Activated T-helper 1 cell treated with anti-CD3 and anti-CD28 coated beads, Interleukin-12 subunit alpha, Interleukin-12 subunit beta, Interleukin-2, Interleukin-4 antibody, amounts not matched to agents 30 ng/mL and 10 ng/mL and 1 ng/mL, durations not matched to agents 14 hours and 24 hours and 36 hours (primary cell): ENCODE measurements at places on chromosomes 6 and 20. TPM values are rescaled to one million over a fixed set of nuclear protein-coding genes. Genes with fewer than 3 reads are reported as not detected.

TEAD3 gene
- 1.5 and 2.0 TPM in 2 replicates for total RNA-seq

FARS2 gene
- 20.8 and 23.8 TPM in 2 replicates for total RNA-seq

FAM83C gene
- not detected in 2 replicates for total RNA-seq

DEFB112 gene
- total RNA-seq: not detected in 2 replicates

BFSP1 gene
- 0.76 and 0.80 TPM in 2 replicates for total RNA-seq

FIG4 gene
- 7.5 and 8.1 TPM in 2 replicates for total RNA-seq

DNA sequence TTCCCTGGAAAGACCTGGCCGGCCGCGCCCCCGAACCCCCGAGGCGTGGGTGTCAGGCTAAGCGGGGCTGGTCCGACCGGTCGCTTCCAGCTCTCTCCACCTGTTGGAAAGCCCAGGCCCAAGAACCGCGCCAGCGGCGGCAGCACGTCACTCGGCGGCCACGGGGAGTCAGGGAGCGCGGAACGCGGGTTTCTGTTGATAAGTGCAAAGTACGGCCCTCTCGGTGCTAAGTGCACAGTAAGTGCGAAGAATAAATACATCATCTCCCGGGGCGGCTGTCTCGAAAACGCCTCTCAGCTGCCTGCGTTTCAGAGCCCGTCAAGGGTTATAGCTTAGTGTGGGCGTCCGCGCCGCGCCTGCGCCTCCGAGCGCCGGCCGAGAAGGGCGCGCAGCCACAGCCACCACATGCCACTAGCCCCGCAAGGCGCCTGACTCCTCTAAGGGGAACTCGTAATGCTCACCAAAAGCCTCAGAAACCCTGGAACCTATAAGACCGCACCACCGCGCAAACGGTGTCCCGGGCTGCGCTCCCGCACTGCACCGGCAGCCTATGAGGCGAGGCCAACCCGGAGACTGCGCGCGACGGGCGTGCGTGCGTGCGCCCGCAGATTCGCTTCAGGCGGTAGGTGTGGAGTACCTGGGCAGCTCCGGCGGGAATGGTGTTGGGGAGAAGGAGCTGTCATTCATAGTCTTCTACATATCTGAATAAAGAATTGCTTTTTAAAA, 9.2 kb upstream of the TBX18 start:
- DNase-seq: no peak

- no peak for DNase-seq
Measured at GRCh38 chr6:30258204-30258603, 45.0 kb upstream of the TRIM26 start.

- DNase-seq: no peak
Measured at GRCh38 chr20:57552471-57552870, 8.4 kb upstream of the PCK1 start.

DNA sequence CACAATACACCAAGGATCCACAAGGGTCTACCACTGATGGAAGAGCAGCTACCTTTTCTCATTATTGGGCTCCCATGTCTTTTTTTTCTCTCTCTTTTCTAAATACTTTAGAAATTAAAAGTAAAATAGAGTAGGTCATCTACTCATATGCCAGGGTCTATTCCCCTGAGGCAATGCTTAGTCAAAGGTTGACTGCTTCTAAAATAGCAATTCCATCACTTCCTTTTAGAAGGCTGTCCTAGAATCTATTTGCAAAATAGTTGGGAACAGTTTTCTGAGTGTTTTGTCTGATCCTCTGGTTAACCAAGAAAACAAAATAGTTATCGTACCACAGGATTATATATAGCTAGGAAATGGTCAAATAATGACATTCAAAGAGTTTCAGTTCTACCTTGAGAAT, 174.1 kb downstream of the COL21A1 start:
- no peak for DNase-seq

DNA sequence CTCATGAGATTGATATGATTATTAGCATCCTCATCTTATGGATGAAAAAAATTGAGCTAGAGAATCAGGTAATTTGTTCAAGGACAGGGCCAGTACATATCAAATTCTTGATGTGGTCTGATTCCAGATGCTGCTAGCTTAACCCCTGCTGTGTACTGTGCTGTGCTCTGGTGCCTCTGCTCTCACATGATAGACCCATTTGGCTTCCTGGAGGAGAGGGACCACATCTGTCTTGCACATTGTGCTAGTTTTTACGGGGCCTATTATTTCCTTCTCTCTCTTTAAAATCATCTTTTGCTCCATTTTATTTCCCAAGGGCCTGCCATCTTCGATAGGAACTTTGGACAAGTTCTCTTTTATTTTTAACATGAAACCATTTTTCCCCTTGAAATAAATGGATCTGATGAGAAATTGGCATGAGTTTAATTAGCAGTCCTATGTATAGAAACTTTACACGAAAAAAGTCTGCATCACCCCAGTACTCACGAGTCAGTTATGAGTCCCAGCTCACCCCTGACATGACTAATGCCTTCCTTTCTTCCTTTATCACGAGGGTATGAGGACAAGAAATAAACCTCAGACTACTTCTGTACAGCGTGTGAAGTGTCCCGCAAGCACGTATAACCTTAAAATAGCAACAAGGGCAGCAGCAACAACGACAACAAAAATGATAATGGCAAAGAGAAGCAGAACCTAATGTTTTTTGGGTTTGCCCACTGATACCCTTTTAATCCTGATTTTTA, 26.5 kb downstream of the CD109 start:
- DNase-seq: peak; percentile 21

DNA sequence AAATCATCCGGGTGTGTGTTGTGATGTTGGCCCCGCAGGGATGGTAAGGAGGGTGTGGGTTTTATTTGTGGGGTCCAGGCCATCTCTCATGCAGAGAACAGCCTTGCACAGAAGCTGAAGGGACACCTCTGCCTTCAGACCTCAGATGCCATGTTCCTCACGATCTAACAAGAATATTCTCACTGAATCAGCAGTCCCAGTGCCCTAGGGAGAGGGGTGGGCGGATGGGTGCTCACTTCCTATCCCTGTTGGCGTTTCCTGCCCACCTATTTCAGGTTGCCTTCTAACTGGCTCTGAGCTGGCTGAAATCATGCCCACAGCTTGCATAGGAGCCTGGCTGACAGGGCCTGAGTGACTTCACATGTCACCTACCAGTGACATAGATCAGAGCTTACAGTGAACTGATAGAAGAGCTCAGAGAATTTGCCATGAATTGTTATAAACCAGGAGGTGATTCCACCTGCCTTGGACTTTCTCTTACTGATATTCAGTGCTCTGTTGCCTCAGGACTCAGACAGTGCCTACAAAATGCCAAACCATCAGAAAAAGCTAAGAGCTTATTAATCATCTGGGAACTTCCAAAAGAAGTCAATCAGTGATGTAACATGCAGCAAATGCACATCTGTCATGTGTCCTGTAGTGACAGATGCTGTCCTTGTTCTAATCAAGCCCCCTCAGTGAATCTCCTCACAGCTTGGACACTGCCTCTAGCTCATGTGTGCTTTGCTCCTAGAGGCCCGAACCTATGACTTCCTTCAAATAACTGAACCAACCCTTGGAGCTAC, 285.8 kb upstream of the PRND start:
- DNase-seq: no peak

- no peak for DNase-seq
Measured at GRCh38 chr6:110013386-110013785, 35.3 kb downstream of the GPR6 start.

- DNase-seq: no peak
Measured at GRCh38 chr6:155374681-155375080, 60.4 kb upstream of the TFB1M start.

- DNase-seq: no peak
Measured at GRCh38 chr6:24060982-24061754, 64.8 kb upstream of the NRSN1 start.

- no peak for DNase-seq
Measured at GRCh38 chr20:49624317-49624716, 56.4 kb upstream of the PTGIS start.

- DNase-seq: no peak
Measured at GRCh38 chr20:57159945-57160610, 106.4 kb downstream of the BMP7 start.

DNA sequence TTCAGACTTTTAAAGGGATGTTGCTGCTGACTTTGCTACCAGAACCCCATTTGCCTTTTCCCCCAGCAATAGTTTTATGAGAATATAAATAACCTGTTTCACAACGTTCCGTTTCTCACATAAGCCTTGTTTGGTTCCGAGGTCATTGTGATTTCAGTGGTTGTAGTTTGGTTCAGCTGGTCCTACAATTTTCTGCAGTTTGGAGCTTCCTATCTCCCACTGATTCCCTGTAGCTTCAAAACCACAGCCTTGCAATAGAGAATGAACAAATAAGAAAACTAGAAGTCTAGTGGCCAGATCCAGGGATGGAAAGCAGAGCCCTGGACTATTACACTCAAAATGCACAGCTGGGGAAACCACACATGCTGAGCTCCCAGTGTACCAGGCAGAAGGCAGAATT, 24.1 kb upstream of the SH3BGRL2 start:
- DNase-seq: no peak

DNA sequence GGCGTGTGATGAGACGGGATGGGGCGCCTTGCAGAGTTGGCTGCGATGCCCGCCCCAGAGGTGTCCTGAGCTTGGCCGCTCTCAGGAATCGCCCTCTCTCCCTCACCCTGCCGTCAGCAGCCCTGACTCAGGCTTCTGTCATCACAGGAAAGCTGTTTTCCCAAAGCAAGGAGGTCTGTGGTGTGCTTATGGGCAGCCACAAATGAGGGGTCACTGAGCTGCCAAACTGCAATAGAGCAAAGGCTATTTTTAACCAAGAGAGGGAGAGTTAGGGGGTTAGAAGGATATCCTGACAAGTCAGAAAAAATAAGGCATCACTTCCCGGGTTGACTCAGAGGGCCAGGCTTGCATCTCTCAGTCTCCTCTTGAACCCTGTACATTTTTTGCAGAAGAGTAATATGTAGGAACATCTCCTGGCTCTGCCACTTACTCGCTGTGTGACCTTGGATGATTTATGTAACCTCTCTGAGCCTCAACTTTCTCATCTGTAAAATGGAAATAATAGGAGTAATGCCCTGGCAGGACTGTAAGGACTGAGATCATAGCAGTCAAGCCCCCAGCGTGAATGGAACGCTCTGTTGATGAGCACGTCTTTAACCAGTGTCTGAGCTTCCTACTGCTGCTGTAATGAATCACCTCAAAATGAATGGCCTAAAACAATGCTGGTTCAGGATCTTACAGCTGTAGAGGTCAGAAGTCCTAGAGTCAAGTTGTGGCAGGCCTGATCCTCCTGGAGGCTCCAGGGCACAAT, 181.9 kb downstream of the NFATC2 start:
- DNase-seq: no peak

- no peak for DNase-seq
Measured at GRCh38 chr6:30037182-30037788, 23.8 kb upstream of the POLR1H start.

- DNase-seq: no peak
Measured at GRCh38 chr20:49415005-49415667, 67.3 kb downstream of the KCNB1 start.

GRCh38 chr6:65350530-65350929, 356.5 kb downstream of the EYS start:
- no peak for DNase-seq

DNA sequence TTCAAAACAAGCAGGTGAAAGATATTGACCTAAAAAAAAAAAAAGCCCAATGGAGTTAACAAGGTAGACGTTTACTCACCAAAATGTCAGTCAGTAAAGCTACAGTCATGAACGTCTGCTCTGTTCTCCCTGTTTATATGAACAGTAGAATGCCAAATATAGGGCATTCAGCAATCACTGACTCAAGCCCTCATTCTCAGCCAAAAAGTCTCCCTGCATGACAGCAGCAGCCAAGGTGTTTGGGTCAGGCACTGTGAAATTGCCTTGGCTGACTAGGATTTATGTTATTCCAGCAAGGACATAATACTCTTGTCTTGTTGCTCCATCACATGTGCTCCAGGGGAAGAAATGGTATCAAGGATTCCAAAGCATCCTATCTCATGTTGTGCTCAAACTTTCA, 194.7 kb upstream of the RSPO3 start:
- no peak for DNase-seq

DNA sequence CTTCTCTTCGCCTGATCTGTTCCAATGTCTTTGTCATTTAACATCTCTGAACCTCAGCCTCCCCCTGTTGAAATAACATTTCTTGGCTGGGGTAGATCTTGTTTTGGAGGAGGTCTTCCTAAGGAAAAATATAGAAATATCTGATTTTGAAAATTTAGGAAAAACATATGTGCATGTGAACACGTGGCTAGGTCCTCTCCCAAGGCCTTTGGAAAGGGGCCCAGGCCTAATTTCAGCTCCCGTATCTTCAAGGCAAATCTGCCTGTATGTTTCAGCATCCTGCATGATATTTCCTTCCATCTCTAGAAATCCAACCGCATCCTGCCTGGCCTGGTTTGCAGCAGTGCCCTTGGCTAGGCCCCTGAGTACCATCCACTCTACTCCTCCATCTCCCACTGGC, 261.2 kb downstream of the PHACTR1 start:
- DNase-seq: no peak

- no peak for DNase-seq
Measured at GRCh38 chr6:52910091-52910490, 593 bp upstream of the GSTA3 start.

DNA sequence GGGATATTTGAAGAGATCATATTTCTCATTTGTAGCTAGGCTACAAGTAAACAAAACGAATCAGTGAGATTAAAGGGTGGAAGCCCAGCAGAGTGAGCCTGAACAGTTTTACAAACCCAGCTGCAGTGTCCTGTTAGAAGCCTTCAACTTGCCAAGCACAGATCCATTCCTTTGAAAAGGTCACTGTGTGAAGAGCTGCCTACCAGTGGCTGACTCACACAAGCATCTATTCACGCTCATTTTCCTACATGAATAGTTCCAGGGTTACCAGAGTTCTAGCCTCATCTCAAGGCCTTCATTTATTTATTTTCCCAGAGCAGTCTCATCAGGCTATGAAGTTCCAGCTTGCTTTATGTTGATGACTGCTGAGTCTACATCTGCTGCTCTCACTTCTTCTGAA, 25.7 kb upstream of the MLIP start:
- no peak for DNase-seq

- DNase-seq: no peak
Measured at GRCh38 chr6:106446287-106446885, 85.9 kb downstream of the CRYBG1 start.

- no peak for DNase-seq
Measured at GRCh38 chr6:131685266-131685780, 15.9 kb downstream of the OR2A4 start.

DNA sequence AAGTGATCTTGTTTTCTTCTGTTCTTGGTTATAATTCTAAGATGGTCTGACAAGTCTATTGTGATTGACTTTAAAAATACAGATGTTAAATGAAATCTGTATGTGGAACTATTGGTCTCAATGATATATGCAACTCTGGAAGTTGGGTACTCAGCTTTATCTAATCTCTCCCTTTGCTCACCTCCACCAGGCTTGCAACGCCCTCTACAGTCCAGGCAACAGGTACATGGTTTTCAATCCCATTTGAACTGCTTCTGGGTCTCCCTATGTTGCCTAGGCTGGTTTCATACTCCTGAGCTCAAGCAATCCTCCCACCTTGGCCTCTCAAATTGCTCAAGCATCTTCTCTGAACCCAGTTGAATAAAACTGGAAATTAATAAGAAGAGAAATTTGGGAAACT, 25.6 kb upstream of the HLA-DQB1 start:
- DNase-seq: peak; percentile 32

DNA sequence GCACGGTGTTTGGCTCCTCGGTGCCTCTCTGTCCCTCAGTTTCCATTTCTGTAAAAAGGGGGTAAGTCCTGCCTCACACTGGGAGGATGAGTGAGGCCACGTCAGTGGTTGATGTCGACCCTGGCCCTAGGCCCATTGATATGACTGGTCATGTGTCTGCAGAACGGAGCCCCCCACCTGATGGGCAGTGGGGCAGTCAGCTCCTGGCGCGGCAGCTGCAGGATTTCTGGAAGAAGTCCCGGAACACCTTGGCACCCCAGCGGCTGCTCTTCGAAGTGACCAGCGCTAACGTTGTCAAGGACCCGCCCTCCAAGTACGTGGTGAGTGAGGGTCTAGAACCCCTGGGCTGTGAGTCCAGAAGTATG, 1.2 kb downstream of the SNX21 start:
- DNase-seq: no peak
